Lower lobe of right lung (tissue), 2 donors: ENCODE measurements at places on chromosomes 5 and 9. TPM values are rescaled to one million over a fixed set of nuclear protein-coding genes. Genes with fewer than 3 reads are reported as not detected.

GRCh38 chr5:40547994-40548575 is 131.6 kb upstream of the PTGER4 start:
- H3K4me3 ChIP-seq: no peak overlapping the region
- H3K4me1 ChIP-seq: peaks cover 15% of the 10 kb centered on the region
- no peak overlapping the region for H3K27ac ChIP-seq
- DNase-seq: no peak
- H3K36me3 ChIP-seq: no peaks in the 10 kb centered on the region

DNA sequence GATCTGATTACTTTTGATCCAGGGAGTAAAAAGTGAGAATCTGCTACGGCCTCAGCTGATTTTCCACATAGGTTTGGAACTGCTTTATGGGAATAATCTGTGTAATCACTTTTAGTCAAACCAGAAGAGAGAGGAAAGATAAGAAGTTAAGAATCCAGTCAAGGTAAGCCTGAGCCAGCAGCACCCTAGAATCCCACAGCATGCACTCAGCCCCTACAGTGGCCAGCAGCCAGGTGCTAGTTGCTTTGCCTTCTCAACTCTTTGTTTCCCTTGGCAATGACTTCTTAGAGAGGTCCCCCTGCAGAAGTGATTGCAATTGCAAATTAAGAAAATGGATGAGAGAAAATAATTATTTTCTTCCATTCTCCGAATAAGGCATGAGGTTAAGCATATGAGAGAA is 59.7 kb upstream of the TMED7 start:
- H3K27ac ChIP-seq: no peak overlapping the region
- no peaks in the 10 kb centered on the region for H3K27me3 ChIP-seq
- H3K36me3 ChIP-seq: no peaks in the 10 kb centered on the region
- H3K4me1 ChIP-seq: no peaks in the 10 kb centered on the region

GRCh38 chr5:106658150-106658549 is 1012.6 kb downstream of the EFNA5 start:
- DNase-seq: no peak
- no peak overlapping the region for H3K27ac ChIP-seq
- no peaks in the 10 kb centered on the region for H3K4me1 ChIP-seq
- H3K4me3 ChIP-seq: no peak overlapping the region
- H3K27me3 ChIP-seq: no peaks in the 10 kb centered on the region

GRCh38 chr9:123952641-123953495 is 22.9 kb upstream of the DENND1A start:
- no peak overlapping the region for H3K4me3 ChIP-seq
- H3K27me3 ChIP-seq: peaks cover 8% of the 10 kb centered on the region
- H3K4me1 ChIP-seq: no peaks in the 10 kb centered on the region
- DNase-seq: no peak
- H3K27ac ChIP-seq: no peak overlapping the region
- H3K36me3 ChIP-seq: no peaks in the 10 kb centered on the region

DNA sequence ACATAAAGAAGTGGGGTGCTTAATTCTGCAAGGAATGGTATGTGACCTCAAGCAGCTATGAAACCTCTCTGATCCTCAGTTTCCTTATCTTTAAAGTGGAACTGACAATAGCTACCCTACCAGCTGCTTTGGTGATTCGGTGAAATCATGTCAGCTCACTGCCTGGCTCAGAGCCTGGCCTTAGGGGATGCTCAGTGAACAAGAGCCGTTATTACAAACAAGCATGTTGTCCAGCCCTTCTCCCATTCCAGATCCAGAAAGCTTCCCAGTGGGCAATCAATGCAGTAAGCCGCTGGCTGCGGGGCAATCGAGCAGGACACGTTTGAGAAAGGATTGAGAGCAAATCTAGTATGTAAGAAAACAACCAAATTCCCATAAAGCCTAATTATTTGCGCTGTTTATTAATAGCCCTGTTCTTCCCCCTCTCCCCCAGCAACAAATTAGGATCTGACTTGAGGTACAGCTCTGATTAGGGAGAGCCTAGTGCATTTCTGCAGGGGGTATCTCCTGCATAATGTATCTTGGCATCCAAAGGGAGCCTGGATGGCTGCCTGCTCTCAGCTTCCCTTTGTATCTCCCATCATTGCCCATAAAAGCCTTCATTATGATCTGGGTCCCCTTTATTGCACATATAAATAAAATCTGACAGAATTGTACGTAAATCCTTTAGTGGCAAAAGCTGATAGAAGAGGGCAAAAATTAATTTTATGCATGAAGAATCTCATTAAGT is 371.4 kb downstream of the TMEM232 start:
- no peaks in the 10 kb centered on the region for H3K4me1 ChIP-seq
- no peak for DNase-seq
- H3K36me3 ChIP-seq: no peaks in the 10 kb centered on the region
- no peak overlapping the region for H3K27ac ChIP-seq

C8G gene
- total RNA-seq: 2.2 TPM

ELAVL2 gene
- not detected for total RNA-seq

DNA sequence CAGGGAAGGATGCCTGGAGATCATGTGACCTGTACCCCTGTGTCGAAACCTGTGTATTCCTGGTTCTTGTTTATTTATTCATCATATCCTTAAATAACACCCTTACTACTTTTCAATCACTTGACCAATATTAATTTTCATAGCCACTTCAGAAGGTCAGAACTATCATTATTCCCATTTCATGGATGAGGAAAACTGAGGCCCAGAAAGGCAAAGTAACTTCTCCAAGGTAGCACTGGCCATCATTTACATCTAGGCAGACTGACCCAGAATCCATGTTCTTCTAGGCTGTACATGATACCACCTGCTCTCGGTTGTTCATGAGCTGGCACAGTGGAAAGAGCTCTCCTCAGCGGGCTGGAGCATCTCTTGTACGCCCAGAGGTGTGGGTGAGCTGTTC is 49.4 kb downstream of the KCNIP1 start:
- no peak overlapping the region for H3K27ac ChIP-seq
- peaks cover 7% of the 10 kb centered on the region for H3K4me1 ChIP-seq
- no peaks in the 10 kb centered on the region for H3K36me3 ChIP-seq
- peaks cover 14% of the 10 kb centered on the region for H3K27me3 ChIP-seq
- no peak for DNase-seq

DNA sequence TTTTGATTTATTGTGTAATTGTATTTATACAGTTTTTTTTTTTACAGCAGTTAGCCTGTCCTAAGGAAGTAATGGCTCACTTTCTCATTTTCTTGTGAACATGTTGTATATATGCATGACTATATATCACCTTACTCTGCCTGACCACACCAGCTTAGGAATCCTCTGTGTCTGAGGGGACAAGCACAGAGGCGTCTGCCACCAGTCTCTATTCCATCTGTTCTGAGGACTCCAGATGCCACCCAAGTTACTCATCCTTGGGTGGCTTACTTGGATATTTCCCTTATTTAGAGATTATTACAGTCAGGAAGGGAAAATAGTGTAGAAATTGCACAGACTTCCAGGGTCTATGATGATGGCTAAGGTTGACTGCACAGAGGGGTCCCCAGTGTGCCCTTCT is 256.3 kb upstream of the C9orf72 start:
- H3K4me1 ChIP-seq: no peaks in the 10 kb centered on the region
- no peaks in the 10 kb centered on the region for H3K27me3 ChIP-seq
- H3K27ac ChIP-seq: no peak overlapping the region
- H3K36me3 ChIP-seq: no peaks in the 10 kb centered on the region
- H3K4me3 ChIP-seq: no peak overlapping the region

- no peaks in the 10 kb centered on the region for H3K36me3 ChIP-seq
- no peaks in the 10 kb centered on the region for H3K27me3 ChIP-seq
- H3K27ac ChIP-seq: no peak overlapping the region
- DNase-seq: no peak
These were observed 158.1 kb upstream of the HMHB1 start for GRCh38 chr5:143653766-143654282.

LCN2 gene
- 83.4 TPM for total RNA-seq

DNA sequence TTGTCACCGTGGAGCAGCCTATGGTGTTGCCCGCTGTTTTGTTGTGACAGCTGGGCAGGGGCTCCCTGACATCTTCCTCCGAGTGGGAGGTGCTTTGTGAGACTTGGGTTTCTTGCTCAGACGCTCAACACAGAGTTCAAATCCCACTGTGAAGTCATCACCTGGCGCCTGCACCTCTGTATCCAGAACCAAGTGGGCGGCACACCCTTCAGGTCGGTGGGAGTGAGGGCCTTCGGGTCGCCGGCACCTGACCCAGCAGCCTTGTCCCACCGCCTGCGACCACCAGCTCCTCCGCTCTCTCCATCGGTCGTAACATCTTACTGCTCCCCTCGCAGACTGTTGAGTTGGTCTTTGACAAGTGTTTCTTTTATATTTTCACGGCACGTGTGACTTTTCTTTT is 37.6 kb upstream of the EXOC3 start:
- H3K27me3 ChIP-seq: no peaks in the 10 kb centered on the region
- no peaks in the 10 kb centered on the region for H3K36me3 ChIP-seq
- H3K4me1 ChIP-seq: peaks cover 5% of the 10 kb centered on the region
- DNase-seq: no peak

DNA sequence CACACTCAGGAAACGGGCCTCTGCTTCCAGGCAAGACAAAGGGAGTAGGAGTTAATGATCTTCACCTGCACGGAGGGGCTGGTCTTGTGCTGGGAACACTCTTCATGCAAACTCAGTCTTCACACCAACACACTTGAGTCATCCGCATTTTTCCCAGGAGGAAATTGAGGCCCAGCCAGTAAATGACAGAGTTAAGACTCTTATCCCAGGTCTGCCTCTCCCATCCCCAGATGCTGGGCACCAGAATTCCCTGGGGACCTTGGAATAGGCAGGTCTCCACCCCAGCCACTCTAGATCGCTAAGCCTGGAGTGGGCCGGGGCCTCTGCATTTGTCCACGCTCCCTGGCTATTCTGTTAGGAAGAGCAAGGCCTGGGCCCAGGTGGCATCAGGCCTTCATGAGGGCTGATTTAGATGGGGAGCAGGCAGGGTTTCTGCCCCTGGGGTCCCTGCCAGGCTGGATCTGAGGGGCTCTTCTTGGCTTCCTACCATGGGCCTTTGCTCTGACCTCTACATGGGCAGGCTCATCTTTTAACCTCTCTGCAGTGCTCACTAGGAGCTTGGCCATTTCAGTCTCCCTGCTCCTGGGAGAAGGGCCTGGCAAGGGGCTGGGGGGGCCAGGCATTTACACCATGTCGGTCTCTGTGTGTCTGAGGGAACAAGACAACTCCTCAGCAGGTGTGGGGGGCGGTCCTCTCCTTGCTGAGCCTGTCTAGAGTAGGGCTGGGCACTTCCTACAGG is 77.3 kb downstream of the AMBP start:
- H3K27me3 ChIP-seq: no peaks in the 10 kb centered on the region
- no peak overlapping the region for H3K27ac ChIP-seq
- peaks cover 19% of the 10 kb centered on the region for H3K4me1 ChIP-seq
- no peaks in the 10 kb centered on the region for H3K36me3 ChIP-seq

PCDHGB5 gene
- total RNA-seq: 9.1 TPM

DNA sequence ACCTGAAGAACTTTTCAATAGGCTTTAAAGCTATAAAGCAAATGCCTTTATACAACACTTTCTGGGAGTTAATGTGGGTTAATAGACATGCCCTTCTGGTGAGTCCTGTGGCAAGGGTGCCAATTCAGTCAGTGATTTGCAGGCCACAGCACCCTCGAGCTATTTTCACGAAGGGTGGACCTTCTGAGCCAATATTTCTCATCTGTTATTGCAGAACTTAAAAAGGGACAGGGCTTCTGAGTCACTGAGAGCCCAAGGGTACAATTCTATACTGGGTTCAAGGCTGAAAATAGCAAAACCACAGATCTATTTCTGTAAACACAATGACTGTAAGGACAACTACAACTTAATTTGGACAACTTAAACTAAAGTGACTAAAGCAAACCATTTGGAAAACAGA is 92.8 kb downstream of the GABRG2 start:
- H3K4me3 ChIP-seq: no peak overlapping the region
- H3K27me3 ChIP-seq: no peaks in the 10 kb centered on the region
- no peaks in the 10 kb centered on the region for H3K36me3 ChIP-seq
- DNase-seq: no peak

ARL14EPL gene
- total RNA-seq: not detected

DNA sequence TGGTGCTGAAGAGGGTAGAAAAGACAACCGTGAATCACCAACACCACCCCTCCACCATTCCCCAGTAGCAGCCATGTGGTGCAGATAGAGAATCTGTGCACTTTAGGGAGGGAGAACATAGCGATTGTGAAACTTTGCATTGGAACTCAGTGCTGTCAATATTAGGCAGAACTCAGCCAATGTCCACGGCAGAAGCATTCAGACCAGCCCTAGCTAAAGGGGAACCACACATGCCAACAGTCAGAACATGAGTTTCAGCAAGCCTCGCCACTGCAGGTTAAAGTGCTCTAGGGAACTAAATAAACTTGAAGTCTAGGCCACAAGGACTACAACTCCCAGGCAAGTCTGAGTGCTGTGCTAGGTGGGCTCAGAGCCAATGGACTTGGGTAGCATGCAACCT is 38.5 kb upstream of the DEPDC1B start:
- no peaks in the 10 kb centered on the region for H3K4me1 ChIP-seq
- no peaks in the 10 kb centered on the region for H3K36me3 ChIP-seq
- no peak overlapping the region for H3K27ac ChIP-seq
- H3K27me3 ChIP-seq: no peaks in the 10 kb centered on the region

OR1Q1 gene
- not detected for total RNA-seq

NKD2 gene
- 24.1 TPM for total RNA-seq

- no peak overlapping the region for H3K4me3 ChIP-seq
- H3K27ac ChIP-seq: no peak overlapping the region
- no peaks in the 10 kb centered on the region for H3K36me3 ChIP-seq
These were observed 332.7 kb downstream of the DIRAS2 start for GRCh38 chr9:90309809-90310520.

DNA sequence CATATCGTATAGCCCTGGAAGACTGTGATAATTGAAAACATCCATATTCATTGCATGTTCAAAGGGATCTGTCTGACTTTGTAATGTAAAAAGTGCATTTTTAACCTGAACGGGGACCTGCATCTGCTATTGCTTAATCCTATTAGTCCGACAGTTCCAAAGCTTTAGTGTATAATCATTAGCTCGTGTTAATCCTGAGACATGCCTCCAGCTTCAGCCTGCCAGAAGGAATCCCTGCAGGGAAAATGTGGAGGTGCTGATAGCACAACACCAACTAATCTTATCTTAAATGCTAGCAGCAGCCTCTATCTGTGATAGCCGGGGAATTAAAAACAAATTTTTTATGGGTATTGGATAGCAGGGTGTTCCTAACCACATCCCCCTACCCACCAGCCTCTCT is 495.2 kb downstream of the TLE4 start:
- DNase-seq: no peak
- no peaks in the 10 kb centered on the region for H3K4me1 ChIP-seq
- no peaks in the 10 kb centered on the region for H3K36me3 ChIP-seq
- H3K4me3 ChIP-seq: no peak overlapping the region

PTGER4 gene
- total RNA-seq: 29.1 TPM

GRCh38 chr5:160660132-160660531 is 191.9 kb downstream of the ATP10B start:
- no peak overlapping the region for H3K4me3 ChIP-seq
- H3K36me3 ChIP-seq: no peaks in the 10 kb centered on the region
- no peaks in the 10 kb centered on the region for H3K27me3 ChIP-seq
- H3K4me1 ChIP-seq: no peaks in the 10 kb centered on the region
- no peak for DNase-seq

ABO gene
- total RNA-seq: 25.0 TPM
